ENCODE measurements at places on chromosomes 12 and 14.
A peak's percentile ranks its signal among the peaks of the same experiment; 100 is the strongest.

GRCh38 chr12:56477521-56478225 is 9.3 kb downstream of the SPRYD4 start:
- DNase-seq = no peak

GRCh38 chr14:53356361-53357150 is 203.4 kb upstream of the DDHD1 start:
- DNase-seq = no peak

DNA sequence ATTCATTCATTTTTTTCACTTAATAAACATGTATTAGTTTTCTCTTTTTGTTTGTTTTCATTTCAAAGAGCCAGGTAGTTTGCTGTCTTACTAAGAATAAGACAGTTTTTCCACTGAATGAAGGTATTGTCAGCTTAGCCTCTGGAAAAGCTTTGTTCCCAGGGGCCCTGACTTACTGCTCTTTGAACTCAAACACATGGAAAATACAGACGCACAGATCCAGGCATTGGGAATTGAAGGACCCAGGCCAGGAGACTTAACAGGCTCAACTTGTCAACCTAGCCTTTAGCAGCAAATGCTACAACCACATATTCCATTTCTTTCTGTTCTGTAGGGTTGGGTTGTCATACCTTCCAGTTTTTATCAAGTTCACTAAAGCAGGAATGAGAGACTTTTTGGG is 38.5 kb upstream of the SLCO1C1 start:
- no peak for DNase-seq

GRCh38 chr14:34692348-34692747 is 22.0 kb downstream of the CFL2 start:
- no peak for DNase-seq

- no peak for DNase-seq
These were observed 208.1 kb downstream of the ZFP36L1 start for GRCh38 chr14:68584786-68585185.

DNA sequence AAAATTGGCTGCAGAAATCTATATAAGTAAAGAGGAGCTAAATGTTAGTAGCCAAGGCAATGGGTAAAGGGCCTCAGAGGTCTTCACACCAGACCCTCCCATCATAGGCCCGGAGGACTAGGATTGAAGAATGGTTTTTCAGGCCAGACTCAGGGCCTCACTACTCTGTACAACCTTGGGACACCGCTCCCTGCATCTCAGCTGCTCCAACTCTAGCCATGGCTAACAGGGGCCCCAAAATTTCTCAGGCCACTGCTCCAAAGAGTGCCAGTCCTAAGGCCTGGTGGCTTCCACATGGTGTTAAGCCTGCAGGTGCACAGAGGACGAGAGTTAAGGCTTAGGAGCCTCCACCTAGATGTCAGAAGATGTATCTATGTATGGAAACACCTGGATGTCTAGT is 155.5 kb upstream of the MGAT4C start:
- DNase-seq = no peak

GRCh38 chr14:101734246-101734847 is 27.2 kb upstream of the PPP2R5C start:
- no peak for DNase-seq

- DNase-seq = no peak
These were observed 207.8 kb downstream of the DPF3 start for GRCh38 chr14:72686101-72686500.

- DNase-seq = no peak
These were observed 8.3 kb upstream of the PPP1R13B start for GRCh38 chr14:103855734-103856095.

- DNase-seq = no peak
These were observed 250.5 kb downstream of the RPL10L start for GRCh38 chr14:46401066-46401465.

- DNase-seq = no peak
These were observed 6.3 kb downstream of the RFLNA start for GRCh38 chr12:124301084-124301654.

DNA sequence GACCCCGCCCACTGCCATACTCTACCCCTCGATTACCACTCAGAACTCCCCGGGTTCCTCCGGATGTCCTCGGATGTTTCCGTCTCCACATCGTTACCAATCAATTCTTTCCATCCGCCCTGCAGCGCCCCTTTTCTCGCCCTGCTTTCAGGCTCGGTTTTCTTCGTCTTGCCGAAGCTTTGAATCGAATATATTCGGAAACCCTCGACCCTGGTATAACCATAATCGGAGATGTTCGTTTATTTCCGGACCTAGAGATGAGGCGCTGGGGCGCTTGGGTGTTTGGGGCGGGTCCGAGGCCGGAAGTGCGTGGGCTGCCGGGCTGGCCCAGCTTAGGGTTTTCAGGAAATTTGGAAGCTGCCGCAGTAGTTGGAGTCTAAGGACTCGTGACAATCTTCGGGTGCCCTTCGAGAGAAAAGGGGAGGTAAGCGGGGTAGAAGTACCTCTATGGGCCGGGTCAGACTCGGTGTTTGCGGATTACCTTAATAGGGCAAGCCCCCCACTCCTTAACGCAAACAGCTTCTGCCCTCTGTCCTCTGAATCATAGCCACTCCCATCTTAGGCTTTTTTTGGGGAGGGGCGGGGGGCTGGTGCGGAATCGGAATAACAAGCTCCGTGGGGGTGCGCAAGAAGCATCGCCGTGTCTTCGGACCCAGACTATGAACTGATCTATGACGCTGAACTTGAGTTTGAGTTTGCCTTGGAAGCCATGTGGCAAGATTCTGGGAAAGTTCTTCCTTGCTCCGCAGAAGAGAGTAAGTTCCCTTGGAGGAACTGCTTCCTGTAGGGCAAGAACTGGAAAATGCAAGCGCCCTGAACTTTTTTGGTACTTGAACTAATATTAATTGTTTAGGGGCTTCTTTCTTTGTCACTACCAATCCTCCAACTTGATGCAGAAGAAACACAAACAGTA is at the start of gene C14orf119:
Gene C14orf119 (plus strand): TSS at position 310 of the 913 bp plus-strand sequence. CDS start 2,154 bp downstream, outside the sequence.
- DNase-seq = peak; percentile 99

DNA sequence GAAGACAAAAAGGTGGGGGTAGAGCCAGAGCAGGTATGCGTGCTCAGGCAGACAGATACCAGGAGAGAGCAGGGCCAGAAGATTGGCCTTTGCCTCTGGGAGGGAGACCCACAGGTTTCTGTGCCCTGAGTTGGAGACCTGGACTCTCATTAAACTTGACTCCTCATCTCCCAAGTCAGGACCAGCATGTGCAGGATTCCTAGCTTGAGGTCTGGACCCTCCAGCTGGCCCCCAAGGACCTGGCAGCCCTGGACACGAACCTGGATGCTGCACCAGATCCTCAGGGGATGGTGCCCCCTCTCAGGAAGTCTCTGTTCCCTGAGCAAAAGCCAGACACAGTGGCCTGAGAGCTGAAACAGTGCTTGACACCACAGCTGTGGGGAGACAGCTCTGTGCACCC is 10.5 kb upstream of the KRT73 start:
- no peak for DNase-seq

GRCh38 chr12:82434392-82434911 is 76.1 kb downstream of the METTL25 start:
- no peak for DNase-seq

DNA sequence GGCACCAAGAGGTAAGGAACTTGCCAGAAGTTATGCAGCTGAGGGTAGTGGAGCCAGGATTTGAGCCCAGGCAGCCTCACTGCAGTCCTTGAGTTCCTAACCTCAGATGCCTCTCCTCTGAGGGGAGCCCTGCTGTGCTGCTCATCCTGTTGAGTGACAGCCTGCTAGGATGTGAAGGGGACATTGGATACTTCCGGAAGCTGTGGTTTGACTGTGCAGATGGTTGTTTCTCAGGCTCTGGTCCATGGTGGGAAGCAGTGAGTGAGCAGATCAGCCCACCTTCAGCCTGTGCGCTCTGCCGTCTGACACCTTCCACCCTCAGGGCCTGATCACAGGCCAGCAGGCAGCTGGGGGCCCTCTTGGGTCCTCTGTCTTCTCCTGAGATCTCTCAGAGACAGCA is 253.2 kb downstream of the CACNA1C start:
- DNase-seq = peak; percentile 54

Measured in HT1080 (cell line).